PC-3 (cell line): ENCODE measurements at places on chromosomes 3 and 15. TPM values are rescaled to one million over a fixed set of nuclear protein-coding genes. Genes with fewer than 3 reads are reported as not detected.

The ACTRT3 gene
- 2.6 and 4.1 TPM in 2 replicates for total RNA-seq

GRCh38 chr15:82538961-82539690 lies 1.1 kb downstream of the RPS17 start:
- no peak for DNase-seq

GRCh38 chr15:29774900-29775299 lies 47.4 kb downstream of the TJP1 start:
- peak; percentile 54 for DNase-seq

The CYFIP1 gene
- total RNA-seq: 80.3 and 85.4 TPM in 2 replicates
